ENCODE measurements at places on chromosomes 7 and 10.

- DNase-seq, result no peak
Observed at GRCh38 chr10:22825841-22826240, 102.0 kb upstream of the ARMC3 start.

DNA sequence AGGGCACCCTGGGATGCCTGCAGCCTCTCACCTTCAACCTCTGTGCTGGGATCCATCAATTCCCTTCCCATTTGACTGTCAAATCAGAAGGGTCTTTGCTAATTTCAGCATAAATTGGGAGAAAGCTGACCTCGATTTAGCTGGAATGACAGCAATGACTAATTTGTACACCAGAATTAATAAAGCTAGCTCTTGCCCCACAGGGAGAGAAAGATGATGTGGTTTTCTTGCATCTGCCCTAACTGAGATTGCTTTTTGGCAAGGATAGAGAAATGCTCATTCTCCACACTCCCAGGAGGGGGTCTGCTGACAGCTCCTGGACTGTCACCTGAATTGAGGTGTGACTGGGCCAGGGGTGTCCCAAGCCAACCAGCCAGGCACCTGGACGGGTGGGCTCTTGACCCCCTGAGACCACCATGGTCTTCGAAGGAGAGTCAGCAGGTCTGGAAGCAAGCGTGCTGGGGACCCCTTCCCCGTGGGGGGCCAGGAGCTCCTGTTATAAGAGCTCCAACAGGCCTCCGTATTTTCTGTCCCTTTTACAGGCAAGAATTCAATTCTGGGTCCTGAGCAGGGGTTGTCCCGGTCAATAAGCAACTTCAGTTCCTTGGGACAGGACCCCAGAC, 42.1 kb downstream of the RBM17 start:
- no peak for DNase-seq

- no peak for DNase-seq
Observed at GRCh38 chr10:22593636-22594198, 120.7 kb downstream of the PIP4K2A start.

DNA sequence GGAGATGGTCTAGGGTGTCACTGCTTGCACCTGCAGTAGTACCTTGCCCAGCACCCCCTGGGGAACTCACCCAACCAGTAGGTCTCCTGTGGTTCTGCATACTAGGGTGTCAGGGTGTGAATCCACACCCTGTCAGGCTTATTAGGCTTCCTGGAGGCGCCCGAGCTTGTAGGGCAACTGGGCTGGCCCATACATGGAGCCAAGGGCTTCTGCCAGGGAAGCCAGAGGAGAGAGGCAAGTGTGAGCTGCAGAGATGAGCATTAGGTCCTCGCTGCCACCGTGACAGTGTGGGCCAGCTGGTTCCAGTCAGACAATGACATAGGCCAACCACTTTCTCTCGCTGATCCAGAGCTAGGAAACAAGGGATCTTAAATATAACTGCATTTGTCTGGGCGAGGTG, 11.2 kb downstream of the MXI1 start:
- no peak for DNase-seq

- DNase-seq, result no peak
Observed at GRCh38 chr7:122070834-122071233, 73.2 kb downstream of the AASS start.

DNA sequence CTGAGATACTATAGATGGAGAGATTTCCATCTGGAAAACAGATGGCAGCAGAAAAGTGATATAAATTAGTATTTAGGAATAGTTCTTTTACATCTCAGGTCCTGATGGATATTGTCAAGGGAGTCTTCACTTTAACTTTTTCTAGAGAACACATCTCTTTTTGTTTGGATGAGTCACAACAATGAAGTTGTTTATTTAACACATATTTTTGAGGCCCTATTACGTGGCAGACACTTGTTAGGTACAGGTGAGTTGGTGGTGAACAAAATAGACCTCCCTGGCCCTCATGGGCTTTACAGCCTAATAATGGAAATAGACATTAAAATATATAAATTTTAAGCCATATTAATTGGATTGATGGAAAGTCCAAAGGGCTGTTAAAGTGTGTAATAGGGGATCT, 168.3 kb downstream of the VTI1A start:
- DNase-seq, result no peak

DNA sequence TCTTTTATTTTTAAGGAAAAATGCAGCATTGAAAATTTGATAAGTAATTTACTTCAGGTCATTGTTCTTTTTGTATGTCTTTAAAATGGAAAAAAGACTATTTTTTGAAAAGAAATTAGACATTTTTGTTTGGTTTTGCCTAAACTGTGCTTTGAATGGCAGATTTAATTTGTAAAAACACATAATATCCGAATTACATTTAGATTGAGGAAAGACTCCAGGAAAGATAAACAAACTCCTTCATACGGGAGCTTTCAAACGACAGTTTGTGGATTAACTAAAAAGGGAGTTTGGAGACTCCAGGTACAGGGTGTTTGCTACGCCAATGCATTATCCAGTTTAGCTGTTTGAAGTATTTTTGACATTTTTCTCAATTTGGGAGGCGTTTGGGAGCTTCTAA, 36.1 kb downstream of the CPED1 start:
- no peak for DNase-seq

All from fibroblast of the aortic adventitia (primary cell).